ENCODE measurements at places on chromosomes 6 and 20.

GRCh38 chr6:20279051-20279450, 66.8 kb upstream of the MBOAT1 start:
- DNase-seq: no peak

DNA sequence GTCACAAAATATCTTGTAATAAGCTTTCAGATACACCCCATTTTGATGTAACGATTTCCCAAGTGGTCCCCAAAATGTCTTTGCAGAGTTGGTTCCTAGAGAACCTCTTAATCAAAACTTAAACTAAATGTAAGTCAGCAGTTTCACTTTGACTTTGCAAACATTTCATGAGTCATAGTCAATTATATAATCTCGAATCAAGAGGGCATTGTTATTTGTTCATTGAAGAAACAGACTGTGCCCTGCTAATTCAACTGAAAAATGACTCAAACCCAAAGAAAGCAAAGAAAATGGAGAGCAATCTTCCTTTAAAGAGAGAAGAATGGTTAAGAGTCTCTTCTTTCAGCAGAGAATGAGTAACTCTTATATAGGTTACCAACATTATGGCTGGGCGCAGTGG, 58.3 kb downstream of the IPCEF1 start:
- DNase-seq: no peak

- DNase-seq: peak; percentile 36
Measured at GRCh38 chr6:135182071-135183001, 1.2 kb downstream of the MYB start.

- no peak for DNase-seq
Measured at GRCh38 chr6:169391473-169392071, 137.9 kb upstream of the THBS2 start.

DNA sequence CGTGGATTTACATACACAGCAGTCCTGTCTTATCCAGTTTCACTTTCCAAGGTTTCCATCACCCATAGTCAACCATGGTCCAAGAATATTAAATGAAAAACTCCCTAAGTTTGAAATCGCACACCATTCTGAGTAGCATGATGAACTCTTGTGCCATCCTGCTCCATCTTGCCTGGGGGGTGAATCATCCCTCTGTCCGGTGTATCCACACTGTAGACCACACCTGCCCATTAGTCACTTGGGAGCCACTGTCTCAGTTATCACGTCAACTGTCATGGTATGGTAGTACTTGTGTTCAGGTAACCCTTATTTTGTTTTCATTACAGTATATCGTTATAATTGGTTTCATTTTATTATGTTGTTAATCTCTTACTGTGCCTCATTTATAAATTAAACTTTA, 38.5 kb downstream of the PTGIS start:
- DNase-seq: no peak

- DNase-seq: no peak
Measured at GRCh38 chr6:31609519-31610406, 5.3 kb upstream of the AIF1 start.

GRCh38 chr6:109139109-109139508, 43.8 kb downstream of the CEP57L1 start:
- no peak for DNase-seq

DNA sequence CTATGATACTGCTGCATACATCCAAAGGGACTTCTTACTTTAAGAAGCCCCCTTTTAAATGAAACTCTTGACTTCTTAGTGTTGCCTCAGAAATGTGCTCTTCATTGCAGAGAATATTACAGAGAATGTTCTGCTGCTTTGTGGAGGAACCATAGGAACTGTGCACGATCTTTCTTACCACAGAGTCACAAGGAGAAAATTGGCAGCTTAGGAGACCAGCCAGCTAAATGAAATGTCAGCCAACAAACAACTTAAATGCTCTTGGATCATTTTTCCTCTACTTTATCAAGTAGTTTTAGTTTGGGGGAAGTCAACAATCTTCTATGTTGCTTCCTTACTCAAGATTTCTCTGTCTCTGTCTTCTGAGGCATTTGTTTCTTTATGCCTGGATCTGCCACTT, 125.9 kb upstream of the MLIP start:
- no peak for DNase-seq

DNA sequence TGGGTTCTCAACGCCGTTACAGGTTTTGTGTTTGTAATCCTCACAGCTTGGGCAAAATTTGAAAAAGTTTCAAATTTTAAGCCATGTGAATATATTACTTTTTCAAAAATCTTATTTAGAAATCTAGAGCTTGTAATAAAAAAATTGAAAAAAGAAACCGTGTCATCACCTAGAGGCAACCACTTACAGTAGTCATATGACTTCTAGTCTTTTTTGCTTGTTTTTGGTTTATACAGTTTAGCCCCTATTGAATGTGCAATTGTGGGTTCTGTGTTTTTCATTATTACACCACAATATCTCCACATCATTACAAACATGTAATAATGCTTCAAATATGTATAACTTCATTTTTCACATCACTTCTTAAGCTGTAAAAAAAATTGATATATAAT, 888 bp downstream of the DYNLRB1 start:
- no peak for DNase-seq

GRCh38 chr6:76771059-76771634, 692.1 kb downstream of the HTR1B start:
- no peak for DNase-seq

DNA sequence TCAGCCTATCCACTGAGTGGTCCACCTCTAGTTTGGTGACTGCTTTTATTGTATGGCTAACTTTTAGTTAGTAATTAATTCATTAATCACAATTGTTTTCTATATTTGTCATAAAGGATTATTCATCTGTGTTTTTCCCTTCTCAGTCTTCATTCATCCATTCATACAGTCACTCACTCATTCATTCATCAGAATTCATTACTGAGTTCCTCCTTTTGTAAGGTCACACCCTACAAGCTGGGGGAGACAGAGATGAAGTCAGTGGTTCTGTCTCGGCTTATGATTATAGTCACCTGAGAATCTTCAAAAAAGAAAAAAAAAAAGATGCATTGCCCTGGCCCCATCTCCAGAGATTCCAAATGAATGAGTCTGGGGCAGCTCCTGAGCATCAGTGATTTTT, 257.1 kb downstream of the ADGB start:
- DNase-seq: no peak

- no peak for DNase-seq
Measured at GRCh38 chr6:157638779-157639178, 184.3 kb upstream of the SNX9 start.

- no peak for DNase-seq
Measured at GRCh38 chr6:125486881-125487280, 185.1 kb upstream of the HDDC2 start.

Measured in CD4-positive, alpha-beta T cell treated with Interferon alpha-2 for 1 hour (primary cell).